ENCODE measurements at places on chromosomes 7 and 10. TPM values are rescaled to one million over a fixed set of nuclear protein-coding genes. Genes with fewer than 3 reads are reported as not detected.

The VPS37D gene
- 0.86 TPM for total RNA-seq

The ANKRD1 gene
- 0.62 TPM for total RNA-seq

The LRRC61 gene
- total RNA-seq = 14.1 TPM

The MINPP1 gene
- total RNA-seq = 14.1 TPM

The TSPAN12 gene
- total RNA-seq = 18.8 TPM

The GPR146 gene
- total RNA-seq = 8.7 TPM

The MYO1G gene
- total RNA-seq = 6.0 TPM

The SPDYE5 gene
- total RNA-seq = 0.39 TPM

The CLRN3 gene
- not detected for total RNA-seq

GRCh38 chr7:32677593-32677992, 182.3 kb downstream of the AVL9 start:
- DNase-seq = no peak

DNA sequence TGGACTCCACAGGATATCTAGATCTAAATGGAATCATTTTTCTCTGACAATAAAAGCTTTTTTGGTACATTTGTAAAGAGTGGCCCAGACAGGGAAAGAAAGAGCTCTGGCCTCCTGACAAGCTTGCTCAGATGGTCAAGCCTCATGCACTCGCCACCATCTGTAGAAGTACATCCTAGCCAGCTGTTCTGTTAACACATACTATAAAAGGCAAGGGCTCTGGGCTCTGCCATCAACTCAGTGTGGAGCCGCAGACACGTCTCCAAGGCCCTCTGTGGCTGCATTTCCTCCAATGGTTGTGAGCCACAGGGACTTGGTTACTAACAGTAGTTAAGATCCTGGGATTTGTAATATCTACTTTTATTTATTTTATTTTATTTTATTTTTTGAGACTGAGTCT, 70.8 kb upstream of the KDM7A start:
- no peak for DNase-seq

GRCh38 chr10:31578181-31578852, 259.3 kb downstream of the ZEB1 start:
- DNase-seq = no peak

DNA sequence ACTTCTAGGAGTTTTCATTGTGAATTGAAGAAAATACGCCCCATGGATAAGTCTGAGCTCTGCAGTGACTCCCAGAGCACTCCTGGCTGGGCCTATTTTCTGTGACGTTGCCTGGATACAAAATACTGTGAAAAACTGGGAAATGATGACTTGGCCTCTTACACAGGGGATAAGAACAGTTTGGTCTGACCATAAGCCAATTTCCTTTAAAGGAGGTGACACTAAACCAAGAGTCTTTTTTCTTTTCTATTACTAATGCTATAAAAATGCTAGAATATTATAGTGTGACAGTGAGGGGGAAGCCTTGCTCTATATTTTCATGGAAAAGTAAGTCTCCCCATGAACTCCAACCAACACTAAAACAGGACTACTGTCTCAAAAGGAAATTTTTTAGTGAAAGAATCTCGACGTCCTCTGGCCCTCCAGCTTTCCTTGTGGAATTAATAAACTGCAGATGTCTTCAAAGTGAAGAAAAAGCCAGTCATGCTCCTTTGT, 45.5 kb downstream of the MYOF start:
- no peak for DNase-seq

GRCh38 chr7:44074349-44074695, 8.0 kb downstream of the POLM start:
- no peak for DNase-seq

DNA sequence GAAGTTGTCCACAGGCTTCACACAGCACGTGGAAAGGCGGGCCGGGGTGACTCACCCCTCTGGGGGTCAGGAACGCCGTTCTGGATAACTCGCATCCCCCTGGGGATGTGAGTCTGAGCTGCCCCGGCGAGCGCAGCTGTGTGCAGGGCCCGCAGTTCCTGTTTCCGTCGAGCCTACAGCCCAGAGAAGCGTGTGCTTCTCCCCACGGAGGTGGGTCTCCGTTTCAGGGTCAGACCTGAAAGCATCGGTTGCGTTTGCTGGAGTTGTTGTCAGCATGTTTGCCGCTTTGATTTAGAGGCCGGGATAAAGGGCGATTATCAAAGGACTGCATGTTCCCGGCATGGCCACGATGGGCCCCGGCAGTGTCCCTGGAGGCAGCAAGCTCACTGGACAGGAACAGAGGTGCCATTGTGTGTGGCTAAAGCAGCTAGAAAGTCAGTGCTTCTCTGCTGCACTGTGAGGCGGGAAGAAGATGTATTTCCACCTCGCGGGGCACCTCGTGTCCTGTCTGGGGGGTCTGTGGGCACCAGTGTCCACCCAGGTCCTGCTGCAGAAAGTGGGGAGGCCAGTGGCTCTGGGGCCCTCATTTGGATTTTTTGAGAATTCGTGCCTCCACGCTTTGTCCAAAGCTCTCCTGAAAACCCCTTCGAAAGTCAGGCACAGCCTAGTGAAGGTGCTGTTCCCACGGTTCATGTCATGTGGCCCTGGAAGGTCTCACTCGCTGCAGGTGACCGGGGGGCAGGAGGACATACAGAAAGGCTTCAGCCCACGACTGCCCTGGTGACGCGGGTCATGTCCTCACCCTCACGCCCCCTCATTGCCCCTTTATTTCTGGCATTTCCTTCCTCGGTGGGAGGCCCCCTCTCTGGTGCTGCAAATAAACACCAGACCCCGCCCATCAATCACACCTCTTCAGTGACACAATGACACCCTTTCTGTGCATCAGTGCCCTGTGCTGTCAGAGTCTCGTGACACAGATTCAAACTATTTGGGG, 27.4 kb upstream of the GDI2 start:
- DNase-seq = no peak

- no peak for DNase-seq
Measured at GRCh38 chr7:94497874-94498670, 11.5 kb upstream of the CASD1 start.

- no peak for DNase-seq
Measured at GRCh38 chr10:76779796-76780301, 857.8 kb downstream of the KCNMA1 start.

DNA sequence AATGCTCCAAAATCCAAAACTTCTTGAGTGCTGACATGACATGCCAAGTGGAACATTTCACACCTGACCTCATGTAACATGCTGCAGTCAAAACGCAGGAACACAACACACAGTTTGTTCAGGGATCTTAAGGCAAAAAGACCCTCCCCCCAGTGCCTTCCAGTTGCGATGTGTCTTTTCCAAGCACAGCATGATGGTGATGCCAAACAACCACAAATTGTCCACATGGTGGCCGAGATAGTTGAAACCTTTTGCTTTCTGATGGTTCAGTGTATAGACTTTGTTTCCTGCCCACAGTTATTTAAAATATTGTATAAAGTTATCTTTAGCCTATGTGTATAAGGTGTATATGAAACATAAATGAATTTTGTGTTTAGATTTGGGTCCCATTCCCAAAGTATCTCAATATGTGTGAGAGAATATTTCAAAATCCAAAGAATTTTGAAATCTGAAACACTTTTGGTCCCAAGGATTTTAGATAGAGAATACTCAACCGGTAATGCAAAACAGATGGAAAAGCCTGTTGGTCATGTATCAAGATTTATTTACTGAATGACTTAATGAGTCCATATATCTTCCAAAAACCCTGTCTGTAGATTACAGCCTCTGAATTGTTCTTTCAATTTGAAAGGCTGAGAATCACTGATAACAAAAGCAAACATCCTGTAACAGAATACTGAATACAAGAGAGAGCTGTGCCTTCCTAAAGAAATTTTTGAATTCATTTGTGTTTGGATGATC, 93.4 kb upstream of the OIT3 start:
- no peak for DNase-seq

GRCh38 chr10:92886334-92886961, 38.1 kb downstream of the EXOC6 start:
- DNase-seq = no peak

GRCh38 chr10:11894381-11895107, 71.4 kb downstream of the PROSER2 start:
- no peak for DNase-seq

- DNase-seq = no peak
Measured at GRCh38 chr7:10708447-10708846, 265.2 kb upstream of the PHF14 start.

DNA sequence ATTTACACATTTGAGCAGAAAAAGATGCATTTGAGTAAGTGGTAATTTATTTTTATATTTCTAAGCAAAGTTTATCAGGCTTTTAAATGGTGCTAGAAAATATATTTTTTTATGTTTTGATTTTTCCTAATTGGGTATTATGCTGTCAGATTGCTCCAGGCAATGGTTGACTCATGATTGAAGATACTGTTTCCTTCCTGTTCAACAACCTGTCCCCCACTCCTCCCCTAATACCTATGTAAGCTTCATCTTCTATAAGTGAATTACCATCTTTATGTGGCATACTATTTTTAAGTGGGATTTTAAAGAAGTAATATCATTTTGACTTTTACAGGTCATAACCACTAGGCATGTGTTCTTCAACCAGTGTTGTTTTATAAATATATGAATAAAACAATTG, 21.4 kb downstream of the TSPAN13 start:
- DNase-seq = no peak

DNA sequence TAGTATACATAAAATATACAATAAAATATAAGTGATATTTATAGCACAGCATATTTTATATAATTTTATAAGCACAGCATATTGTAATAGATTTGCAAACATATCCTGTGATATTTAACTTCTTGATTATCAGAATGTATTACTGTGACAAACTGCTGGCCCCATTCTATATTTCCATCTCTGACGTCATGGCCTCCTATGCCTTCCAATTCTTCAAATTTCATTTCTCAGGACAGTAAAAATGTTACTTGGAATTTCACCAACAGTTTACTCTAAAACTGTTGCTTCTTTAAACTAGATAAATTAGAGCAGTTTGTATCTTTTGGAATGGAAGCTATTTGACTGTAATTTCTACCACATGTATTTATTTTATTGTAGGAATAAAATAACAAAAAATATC, 102.5 kb upstream of the SLC25A13 start:
- DNase-seq = no peak

DNA sequence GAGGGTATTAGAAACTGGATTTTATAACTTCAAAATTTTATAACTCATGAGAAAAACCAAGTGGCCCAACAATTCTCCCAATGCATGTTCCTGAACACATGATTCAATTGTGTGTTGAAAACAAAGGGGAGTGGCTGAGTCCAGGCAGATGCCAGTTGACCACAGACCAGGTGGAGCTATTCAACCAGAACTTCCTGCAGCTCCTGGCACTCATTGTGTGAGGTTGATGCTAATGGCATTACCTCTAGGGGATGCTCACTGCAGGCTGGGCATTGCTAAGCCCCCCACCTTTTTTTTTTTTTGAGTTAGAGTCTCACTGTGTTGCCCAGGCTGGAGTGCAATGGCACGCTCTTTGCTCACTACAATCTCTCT, 20.3 kb downstream of the MYOF start:
- peak; percentile 67 for DNase-seq
